Caco-2 (cell line): ENCODE measurements at places on chromosomes 16 and 17.

DNA sequence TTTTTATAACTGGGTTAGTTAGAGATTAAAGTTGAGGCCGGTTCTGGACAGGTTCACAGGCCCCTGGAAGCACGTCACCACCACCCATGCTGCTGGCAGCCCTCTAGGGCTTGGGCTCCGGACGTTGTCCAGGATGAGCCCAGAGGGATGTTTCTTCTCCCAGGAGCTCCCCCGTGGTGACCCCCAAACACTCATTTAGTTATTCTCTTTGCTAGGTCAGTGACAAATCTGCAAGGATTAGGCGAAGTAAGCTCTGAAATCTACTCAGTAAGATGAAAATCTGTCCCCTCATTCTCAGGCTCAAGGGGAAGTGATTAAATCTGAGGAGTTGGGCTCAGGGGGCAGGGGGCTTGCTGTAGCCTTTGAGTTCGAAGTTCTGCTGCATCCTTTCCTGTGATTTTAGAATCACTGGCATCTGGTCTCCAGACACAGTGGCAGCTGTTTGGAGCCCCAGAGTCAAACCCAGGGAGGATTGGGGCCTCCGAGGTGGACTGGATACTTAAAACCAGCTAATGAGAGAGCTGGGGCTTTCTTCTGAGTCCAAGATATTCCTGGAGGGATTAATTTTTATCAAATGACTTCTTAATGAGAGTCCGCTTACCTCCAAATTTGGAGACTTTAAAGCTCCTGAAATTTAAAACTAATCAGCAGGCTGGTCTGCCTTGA lies 49.2 kb upstream of the HS3ST2 start:
- no peak for DNase-seq
- H3K4me1 ChIP-seq: no peaks in the 10 kb centered on the region
- no peaks in the 10 kb centered on the region for H3K36me3 ChIP-seq
- H3K27me3 ChIP-seq: no peaks in the 10 kb centered on the region

DNA sequence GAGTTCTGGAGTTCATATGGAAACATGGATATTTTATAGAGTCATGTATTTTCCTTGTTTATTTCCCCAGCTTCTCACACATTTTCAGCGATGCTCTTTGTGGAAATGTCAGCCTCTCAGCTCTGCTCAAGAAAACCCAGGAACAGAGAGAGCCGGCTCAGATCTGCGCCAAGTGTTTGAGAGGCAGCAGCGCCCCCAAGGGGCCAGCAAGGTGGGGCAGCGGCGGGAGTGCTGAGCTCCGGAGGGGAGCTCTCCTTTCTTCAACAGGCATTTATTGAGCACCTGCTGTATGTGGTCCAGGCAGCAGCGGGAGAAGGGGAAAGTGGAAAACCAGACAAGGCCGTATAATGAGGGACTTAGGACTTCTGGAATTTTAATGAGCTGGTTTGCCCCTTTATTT lies 421.1 kb upstream of the C16orf82 start:
- no peaks in the 10 kb centered on the region for H3K27me3 ChIP-seq
- no peak overlapping the region for H3K4me3 ChIP-seq
- no peaks in the 10 kb centered on the region for H3K4me1 ChIP-seq
- no peak overlapping the region for H3K27ac ChIP-seq
- H3K36me3 ChIP-seq: no peaks in the 10 kb centered on the region

DNA sequence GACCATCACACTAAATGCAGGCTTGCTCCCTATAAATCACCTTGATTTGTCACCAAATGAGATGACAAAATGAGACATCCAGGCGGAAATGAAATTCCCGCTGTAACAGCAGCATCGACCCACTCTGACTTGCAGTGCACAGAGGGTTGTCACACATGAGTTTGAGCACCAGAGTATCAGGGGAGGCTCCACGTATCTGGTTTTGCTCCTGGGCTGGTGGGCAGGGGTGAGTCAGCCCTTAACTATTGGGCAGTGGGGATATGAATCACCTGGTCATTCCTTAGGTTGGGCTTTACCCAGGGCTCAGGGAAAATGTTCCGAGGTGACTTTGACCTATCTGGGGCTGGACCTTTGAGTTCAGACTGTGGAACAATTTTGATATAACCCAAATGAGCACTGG lies 245.2 kb upstream of the CCL2 start:
- H3K27ac ChIP-seq: no peak overlapping the region
- H3K27me3 ChIP-seq: no peaks in the 10 kb centered on the region; the same call in none of the 2 replicates
- DNase-seq: no peak
- H3K4me3 ChIP-seq: no peak overlapping the region
- H3K4me1 ChIP-seq: no peaks in the 10 kb centered on the region

- H3K4me3 ChIP-seq: no peak within 1 kb of the TSS
- no peaks in the 10 kb centered on the region for H3K36me3 ChIP-seq
- no peaks in the 10 kb centered on the region for H3K4me1 ChIP-seq
- no peaks in the 10 kb centered on the region; the same call in 1 of the 2 replicates for H3K27me3 ChIP-seq
- no peak for DNase-seq
Observed at GRCh38 chr17:36089888-36090836, at the start of gene CCL3. TSS of gene CCL3 (minus strand) at chr17:36090143. CDS start at chr17:36090058, 85 bp downstream.

- H3K27me3 ChIP-seq: no peaks in the 10 kb centered on the region
- H3K4me1 ChIP-seq: peaks cover 5% of the 10 kb centered on the region; the same call in 1 of the 2 replicates
- H3K36me3 ChIP-seq: no peaks in the 10 kb centered on the region
- H3K4me3 ChIP-seq: no peak overlapping the region
Observed at GRCh38 chr17:60743799-60744198, 66.1 kb downstream of the BCAS3 start.

DNA sequence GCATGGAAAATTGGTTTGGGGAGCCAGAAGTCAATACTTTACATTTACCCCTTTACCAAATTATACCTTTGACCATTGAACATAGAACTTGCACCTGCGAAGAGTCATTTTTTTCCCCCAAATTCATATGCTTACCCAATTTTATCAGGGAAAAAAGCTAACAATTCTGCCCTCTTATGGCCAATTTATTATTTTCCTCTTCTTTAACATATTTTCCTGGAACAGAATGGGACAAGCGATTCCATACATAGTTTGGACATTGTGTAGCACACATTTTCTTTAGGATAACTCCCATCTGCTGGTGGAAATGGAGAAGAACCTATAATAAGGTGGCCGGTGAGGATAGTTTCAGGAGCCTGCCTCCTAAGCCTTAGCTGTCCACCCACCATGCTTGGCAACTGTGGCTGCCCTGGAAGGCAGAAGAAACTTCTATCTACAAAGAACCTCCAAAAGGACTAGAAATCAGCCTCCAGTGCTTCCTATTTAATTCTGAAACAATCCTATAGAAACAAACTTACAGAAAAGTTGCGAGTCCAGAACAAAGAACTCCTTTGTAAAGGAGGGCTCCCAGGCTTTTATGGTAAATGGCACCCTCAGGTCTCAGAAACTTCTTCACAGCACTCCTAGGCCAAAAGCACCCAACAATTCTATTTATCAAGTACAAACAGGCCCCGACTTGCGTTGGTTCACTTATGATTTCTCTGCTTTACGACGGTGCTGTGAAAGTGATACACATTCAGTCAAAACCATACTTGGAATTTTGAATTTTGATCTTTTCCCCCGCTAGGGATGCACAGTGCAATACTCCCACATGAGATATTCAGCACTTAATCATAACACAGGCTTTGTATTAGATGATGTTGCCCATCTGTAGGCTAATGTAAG lies 64.1 kb upstream of the CACNG4 start:
- H3K4me1 ChIP-seq: no peaks in the 10 kb centered on the region
- H3K27ac ChIP-seq: no peak overlapping the region
- H3K27me3 ChIP-seq: no peaks in the 10 kb centered on the region
- no peak overlapping the region for H3K4me3 ChIP-seq

DNA sequence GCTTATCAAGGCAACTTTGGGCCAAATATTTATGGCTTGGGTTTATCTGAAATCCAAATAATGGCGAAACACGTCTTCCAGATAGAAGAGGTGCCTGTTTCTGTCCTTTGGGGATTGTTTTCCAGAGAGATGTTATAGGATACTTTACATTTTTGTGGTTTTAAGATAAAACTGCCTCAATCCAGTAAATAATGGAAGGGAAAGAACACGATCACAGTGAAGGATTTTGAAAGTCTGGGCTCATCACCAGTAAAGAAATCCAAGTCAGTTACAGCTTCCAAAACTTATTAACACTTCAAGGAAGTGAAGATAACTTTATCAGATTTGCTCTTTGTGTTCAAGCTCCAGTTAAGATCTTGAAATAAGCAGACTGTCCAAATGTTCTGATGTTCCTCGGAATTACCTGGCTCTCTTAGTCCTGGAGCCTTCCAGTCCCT lies 30.1 kb downstream of the DNAH2 start:
- H3K36me3 ChIP-seq: no peaks in the 10 kb centered on the region
- H3K4me3 ChIP-seq: no peak overlapping the region
- H3K27ac ChIP-seq: peak overlapping the region; percentile 55
- peak; percentile 45 for DNase-seq
- peaks cover 3% of the 10 kb centered on the region; the same call in 1 of the 2 replicates for H3K4me1 ChIP-seq
- H3K27me3 ChIP-seq: no peaks in the 10 kb centered on the region

GRCh38 chr17:72613396-72613795 lies 479.1 kb downstream of the SLC39A11 start:
- 0 out of 2 replicates have a peak, but pooled peaks cover 2% of the 10 kb centered on the region for H3K36me3 ChIP-seq
- H3K27ac ChIP-seq: peak overlapping the region; percentile 35
- DNase-seq: no peak
- peaks cover 46% of the 10 kb centered on the region for H3K4me1 ChIP-seq
- H3K4me3 ChIP-seq: no peak overlapping the region

DNA sequence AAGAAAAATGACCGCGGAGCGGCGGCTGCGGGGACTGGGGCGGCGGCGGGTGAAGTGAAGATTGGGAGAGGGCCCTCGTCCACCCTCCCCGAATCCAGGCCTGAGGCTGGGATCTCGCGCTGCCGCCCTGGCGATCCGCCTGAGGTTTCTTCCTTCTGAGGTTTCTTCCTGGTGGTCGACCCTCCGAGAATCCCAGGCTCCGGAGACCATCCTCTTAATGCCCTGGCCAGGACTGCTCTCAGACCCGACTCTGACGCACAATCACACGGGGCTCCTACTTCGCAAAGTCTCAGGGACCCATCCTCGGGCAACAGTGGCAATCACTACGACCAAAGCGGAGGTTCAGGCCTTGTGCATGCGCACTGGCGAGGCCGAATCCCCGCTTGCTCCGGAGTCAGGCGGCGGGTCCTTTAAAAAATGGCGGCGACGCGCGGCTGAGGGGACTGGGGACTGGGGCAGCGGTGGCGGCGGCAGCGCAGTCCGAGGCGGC lies 18.0 kb upstream of the KCNJ18 start:
- H3K27ac ChIP-seq: no peak overlapping the region
- H3K36me3 ChIP-seq: no peaks in the 10 kb centered on the region
- no peaks in the 10 kb centered on the region for H3K27me3 ChIP-seq
- H3K4me1 ChIP-seq: no peaks in the 10 kb centered on the region

DNA sequence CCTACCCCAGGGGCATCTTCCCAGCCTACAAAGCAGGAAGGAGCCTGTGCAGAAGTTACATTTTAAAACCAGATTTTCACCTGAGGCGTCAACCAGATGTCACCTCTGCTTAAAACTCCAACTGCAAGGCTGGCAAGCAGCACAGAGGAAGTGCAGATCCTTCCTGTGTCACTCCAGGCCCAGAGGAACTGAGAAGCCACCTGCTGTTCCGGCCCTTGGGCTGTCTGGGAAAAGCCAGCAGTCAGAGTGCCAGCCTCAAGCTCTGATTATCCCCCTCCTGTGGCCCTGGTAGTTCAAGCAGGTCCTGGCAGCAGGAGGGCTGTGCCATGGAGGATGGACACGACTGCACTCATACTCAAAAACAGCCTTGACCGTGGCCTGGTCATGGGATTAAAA lies 10.2 kb downstream of the POLR2C start:
- peaks cover 30% of the 10 kb centered on the region for H3K4me1 ChIP-seq
- no peak for DNase-seq
- H3K4me3 ChIP-seq: no peak overlapping the region
- peak overlapping the region; percentile 72 for H3K27ac ChIP-seq
- peaks cover 29% of the 10 kb centered on the region for H3K36me3 ChIP-seq

GRCh38 chr17:73617501-73617900 lies 26.7 kb downstream of the SDK2 start:
- no peaks in the 10 kb centered on the region for H3K36me3 ChIP-seq
- no peak overlapping the region for H3K4me3 ChIP-seq
- H3K27me3 ChIP-seq: no peaks in the 10 kb centered on the region

- peaks cover 17% of the 10 kb centered on the region for H3K4me1 ChIP-seq
- H3K27ac ChIP-seq: peak overlapping the region; percentile 2
- H3K27me3 ChIP-seq: no peaks in the 10 kb centered on the region
- H3K4me3 ChIP-seq: no peak overlapping the region
Observed at GRCh38 chr16:69514356-69514755, 51.4 kb upstream of the NFAT5 start.

DNA sequence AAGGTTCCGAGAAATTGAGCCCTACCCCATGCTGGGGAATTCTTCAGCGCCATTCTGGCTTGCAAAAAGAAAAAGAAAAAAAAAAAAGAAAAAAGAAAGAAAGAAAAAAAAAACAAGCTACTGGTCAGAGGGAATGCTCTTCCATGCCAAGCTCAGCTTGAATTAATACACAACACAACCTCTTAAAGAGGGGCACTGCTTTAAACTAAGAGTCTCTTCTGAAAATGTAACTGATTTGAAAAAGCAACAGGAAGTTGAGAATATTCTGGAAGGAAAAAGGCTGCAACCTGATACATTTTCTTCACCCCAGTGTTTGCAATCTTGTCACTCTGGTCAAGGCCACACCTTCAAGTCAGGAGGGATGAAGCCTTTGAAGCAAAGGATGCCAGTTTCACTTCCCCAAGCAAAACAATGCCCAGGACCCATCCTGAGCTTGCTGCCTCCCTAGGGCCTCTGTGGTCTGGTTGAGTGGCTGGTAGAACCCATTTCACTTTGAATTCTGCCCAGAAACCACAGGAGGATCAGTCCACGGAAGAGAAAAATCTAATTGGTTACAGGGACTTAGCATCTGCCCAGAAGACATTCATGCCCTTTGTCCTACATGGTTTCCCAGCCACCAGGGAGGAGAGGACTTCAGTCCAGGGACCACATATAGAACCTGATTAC lies 389.7 kb downstream of the SOX9 start:
- no peak for DNase-seq
- H3K27me3 ChIP-seq: no peaks in the 10 kb centered on the region
- no peaks in the 10 kb centered on the region for H3K36me3 ChIP-seq
- H3K27ac ChIP-seq: no peak overlapping the region
- H3K4me1 ChIP-seq: peaks cover 10% of the 10 kb centered on the region; the same call in 1 of the 2 replicates

- H3K4me1 ChIP-seq: no peaks in the 10 kb centered on the region
- H3K4me3 ChIP-seq: no peak overlapping the region
- no peak overlapping the region for H3K27ac ChIP-seq
Observed at GRCh38 chr17:9022573-9023391, 1.5 kb downstream of the NTN1 start.

DNA sequence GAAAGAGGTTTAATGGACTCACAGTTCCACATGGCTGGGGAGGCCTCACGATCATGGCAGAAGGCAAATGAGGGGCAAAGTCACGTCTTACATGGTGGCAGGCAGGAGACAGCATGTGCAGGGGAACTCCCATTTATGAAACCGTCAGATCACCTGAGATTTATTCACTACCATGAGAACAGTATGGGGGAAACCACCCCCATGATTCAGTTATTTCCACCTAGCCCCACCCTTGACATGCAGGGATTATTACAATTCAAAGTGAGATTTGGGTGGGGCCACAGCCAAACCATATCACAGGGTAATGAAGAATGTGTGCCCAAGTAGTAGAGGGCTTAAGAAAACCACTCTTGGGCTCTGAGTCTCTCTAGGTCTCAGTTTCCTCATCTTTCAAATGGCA lies 85.1 kb downstream of the PRKCB start:
- H3K27ac ChIP-seq: no peak overlapping the region
- no peaks in the 10 kb centered on the region for H3K27me3 ChIP-seq
- no peaks in the 10 kb centered on the region for H3K4me1 ChIP-seq
- DNase-seq: no peak
- H3K36me3 ChIP-seq: no peaks in the 10 kb centered on the region

- no peak overlapping the region for H3K4me3 ChIP-seq
- no peak overlapping the region for H3K27ac ChIP-seq
- H3K27me3 ChIP-seq: no peaks in the 10 kb centered on the region
- peaks cover 7% of the 10 kb centered on the region for H3K4me1 ChIP-seq
Observed at GRCh38 chr17:78180508-78180907, 6.3 kb downstream of the TK1 start.
